ENCODE measurements at places on chromosomes 2 and 18.

- DNase-seq = no peak
Observed at GRCh38 chr18:2908946-2909335, 62.1 kb downstream of the EMILIN2 start.

GRCh38 chr2:136381722-136382633 is 264.0 kb upstream of the CXCR4 start:
- no peak for DNase-seq

DNA sequence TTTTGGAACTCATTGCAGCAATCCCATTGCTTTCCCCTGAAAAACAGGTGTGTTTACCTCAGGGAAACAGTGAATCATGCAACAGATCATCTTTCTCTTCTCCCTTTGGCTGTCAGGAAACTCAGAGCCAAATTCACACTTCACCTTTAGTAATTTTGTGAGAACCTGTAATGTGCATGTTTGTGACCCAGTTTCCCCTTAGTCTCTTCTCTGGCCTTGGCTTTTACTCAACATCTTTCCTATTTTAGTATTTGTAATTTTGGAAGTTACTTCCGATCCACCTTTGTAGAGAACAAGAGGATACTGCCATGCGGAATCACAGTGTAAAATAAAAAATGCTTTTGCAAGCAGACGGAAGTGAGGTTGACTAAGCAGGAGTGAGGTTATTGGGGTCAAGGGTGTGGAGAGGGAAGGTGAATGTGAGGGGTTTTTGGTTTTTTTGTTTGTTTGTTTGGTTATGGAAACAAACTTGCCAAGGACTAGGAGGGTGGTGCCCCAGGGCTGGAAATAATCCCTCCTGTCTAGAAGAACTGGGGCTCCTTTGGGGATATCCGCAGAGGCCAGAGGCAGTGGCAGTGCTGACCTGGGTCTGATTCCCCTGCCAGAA is 14.0 kb downstream of the ASPRV1 start:
- DNase-seq = no peak

DNA sequence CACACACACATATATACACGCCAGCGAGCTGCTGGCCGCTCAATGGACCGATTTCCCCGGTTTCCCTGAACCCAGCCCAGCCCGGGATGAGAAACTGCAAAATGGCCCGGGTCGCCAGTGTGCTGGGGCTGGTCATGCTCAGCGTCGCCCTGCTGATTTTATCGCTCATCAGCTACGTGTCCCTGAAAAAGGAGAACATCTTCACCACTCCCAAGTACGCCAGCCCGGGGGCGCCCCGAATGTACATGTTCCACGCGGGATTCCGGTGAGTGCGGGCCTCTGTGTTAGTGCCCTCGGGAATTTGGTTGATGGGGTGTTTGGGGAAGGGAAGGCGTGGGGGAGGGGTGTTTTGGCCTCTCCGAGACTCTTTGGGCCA is 392 bp downstream of the ST8SIA3 start:
- DNase-seq = no peak

DNA sequence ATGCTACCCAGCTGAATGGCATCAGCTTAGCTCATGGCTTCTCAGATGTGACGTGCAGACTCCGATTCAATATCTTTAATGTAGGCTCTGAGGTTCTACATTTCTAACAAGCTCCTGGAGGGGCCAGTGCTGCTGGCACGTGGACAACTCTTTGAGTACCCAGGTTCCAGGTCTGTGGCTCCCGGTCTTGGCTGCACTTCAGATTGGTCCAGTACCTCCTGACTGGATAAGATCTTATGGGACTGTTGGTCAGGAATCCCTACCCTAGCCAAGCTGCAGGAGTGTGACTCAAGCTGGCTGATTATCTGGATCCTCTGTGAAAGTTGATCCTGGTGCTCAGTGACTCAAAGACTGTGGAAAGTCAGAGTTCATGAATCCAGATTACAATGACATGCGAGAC is 222.1 kb downstream of the ANKRD30B start:
- DNase-seq = no peak

- DNase-seq = no peak
Observed at GRCh38 chr2:199458806-199459285, 1.1 kb upstream of the SATB2 start.

DNA sequence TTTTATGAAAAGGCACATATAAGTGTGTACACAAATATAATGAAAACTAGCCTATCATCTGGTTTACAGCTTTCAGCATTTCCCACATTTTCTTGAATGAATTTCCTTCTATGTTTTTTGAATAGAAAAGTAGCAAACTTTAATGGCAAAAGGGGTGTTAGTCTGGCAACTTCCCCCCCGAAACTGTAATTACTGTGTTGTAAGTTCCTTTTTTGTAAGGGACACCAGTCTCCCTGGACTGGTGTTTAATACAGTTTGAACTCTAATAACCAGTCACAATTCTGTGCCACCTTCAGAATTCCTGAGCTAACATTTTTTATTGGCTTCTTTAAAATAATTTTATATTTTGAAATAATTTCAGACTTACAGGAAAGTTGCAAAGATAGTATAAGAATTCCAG is 94.2 kb downstream of the ACSL3 start:
- DNase-seq = no peak

GRCh38 chr2:239943571-239943970 is 81.6 kb downstream of the NDUFA10 start:
- DNase-seq = no peak

- DNase-seq = peak; percentile 51
Observed at GRCh38 chr2:177325554-177325953, 61.0 kb upstream of the NFE2L2 start.

DNA sequence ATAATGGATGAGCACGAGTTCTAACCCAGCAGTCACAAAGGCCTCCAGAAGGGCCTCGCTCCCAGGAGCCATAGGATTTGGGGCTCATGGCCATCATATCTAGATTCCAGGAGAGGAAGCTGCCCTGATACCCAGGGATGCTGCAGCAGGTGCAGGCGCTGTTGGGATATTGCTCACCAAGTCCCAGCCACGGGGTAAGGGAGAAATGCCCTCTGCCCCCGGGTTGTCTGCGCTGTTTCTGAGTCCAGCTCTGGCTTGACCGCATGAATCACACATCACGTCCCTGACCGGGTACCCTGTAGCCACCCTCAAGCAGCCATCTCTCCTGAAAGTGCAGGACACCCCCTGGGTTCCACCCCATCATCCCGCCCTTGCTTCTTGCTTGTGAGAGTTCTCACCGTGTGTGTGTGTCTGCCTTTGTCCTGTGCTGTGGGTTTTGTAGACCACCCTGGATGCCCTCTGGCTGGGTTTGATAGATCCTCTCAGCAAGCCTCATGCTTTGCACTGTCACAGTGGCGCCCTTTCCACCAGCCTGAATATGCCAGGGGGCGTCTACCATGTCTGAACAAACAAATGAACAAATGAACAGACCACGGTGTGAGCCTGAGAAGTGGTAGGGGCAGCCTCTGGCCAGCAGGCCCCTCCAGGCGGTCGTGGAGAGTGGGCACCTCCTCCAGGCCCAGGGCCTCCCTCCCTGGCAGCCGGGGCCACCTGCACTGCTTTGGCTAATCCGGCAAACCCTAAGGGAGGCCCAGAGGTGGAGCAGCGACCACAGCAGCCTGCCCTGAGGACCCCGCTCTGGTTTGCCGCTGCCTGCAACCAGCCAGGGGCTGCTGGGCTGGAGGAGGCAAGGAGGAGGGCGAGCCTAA is 32.1 kb downstream of the ADRA2B start:
- DNase-seq = no peak

DNA sequence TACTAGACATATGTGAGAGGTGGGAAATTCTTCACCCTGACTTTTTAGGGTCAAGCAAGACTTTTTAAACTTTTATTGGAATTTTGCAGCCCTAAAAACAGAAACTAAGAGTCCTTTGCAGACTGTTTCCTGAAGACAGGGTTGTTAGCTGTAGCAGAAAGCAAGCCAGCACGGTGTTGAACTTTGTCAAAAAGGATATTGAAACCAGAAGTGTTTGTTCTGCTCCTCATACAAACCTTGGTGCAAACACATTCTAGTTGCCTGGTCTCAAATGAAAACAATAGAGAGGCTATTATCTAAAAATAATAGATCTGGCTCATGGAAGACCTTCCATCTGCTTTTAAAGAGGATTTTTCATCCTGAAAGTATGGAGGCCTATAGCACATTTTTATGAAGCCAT is 65.8 kb upstream of the IGFBP5 start:
- no peak for DNase-seq

GRCh38 chr2:47072728-47073191 is 82.3 kb downstream of the STPG4 start:
- no peak for DNase-seq

DNA sequence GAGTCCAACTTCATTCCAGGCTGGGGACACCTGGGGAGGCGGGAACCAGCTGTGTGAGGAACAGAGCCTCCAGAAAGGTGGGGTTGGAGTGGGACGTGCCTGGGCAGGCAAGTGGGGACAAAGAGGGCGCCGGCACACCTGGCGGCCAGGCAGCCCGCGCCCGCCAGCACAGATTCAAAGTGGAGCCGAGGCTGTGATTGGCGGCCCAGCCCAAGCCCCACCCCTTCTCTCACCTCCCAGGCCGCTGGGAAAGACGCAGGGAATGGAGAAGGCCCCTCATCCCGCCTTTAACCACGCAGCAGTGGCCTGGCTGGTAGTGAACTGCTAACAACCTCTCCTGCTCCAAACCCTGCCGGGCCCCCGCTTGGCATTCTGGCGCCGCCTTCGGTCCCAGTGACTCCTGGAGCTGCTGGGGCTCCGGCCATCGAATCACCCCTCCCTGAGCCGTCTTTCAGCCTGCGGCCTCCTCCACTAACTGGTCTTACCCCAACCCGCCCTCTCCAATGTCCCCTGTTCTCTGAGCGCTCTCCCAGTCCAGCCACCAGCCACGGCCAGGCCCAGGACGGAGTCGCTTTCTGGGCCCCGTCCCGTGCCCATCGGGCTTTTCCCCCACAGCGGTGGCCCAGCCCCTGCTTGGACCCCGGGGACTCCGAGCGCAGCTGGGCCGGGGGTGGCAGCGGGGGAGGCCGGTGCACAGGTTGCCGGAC is 27.9 kb upstream of the PTMA start:
- no peak for DNase-seq

- DNase-seq = no peak
Observed at GRCh38 chr2:97727296-97727695, 13.9 kb downstream of the ZAP70 start.

GRCh38 chr2:153780241-153780640 is 91.5 kb upstream of the GALNT13 start:
- no peak for DNase-seq

DNA sequence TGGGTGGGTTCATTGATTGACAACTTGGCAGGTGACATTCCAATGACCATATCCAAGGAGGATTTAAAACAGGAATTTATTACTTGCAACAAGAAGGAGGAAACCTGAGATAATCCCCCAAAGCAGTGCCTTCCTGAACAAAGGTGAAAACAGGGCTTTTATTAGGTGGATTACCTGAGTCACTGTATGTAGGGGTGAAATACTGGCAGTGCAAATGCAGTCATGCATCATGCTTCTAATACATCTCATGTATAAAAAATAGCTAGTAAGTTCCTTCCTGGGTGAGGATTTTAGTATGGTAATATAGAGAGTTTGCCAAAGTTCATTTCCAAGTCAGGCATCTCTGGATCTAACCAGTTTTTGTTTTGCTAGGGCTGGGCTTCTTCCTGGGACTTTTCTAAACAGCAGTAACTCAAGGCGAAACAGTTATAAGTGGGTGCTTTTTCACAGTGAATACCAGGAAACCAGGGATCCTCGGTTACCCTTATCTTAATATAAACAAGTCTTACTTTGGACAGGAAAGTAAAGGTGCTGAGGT is 583.4 kb upstream of the LRRTM1 start:
- no peak for DNase-seq

- DNase-seq = no peak
Observed at GRCh38 chr2:240322231-240322955, 113.1 kb upstream of the GPC1 start.

DNA sequence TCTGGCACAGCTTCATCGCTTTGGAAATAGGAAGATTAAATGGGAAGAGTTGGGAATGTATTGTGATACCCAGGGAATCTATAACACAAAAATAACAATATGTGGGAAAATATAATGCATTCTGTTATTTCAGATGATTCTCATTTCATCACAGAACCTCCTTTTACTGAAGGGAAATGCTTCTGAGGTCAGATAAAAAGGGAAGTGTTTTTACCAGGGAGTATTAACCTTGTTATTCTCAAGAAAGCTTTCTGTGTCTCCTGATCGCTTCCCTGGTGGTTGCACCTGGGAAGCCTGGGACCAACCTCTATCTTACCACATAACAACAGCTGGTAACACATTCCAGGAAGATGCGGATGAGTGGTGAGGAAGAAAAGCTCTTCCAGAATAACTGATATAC is 47.2 kb downstream of the SCG2 start:
- no peak for DNase-seq

DNA sequence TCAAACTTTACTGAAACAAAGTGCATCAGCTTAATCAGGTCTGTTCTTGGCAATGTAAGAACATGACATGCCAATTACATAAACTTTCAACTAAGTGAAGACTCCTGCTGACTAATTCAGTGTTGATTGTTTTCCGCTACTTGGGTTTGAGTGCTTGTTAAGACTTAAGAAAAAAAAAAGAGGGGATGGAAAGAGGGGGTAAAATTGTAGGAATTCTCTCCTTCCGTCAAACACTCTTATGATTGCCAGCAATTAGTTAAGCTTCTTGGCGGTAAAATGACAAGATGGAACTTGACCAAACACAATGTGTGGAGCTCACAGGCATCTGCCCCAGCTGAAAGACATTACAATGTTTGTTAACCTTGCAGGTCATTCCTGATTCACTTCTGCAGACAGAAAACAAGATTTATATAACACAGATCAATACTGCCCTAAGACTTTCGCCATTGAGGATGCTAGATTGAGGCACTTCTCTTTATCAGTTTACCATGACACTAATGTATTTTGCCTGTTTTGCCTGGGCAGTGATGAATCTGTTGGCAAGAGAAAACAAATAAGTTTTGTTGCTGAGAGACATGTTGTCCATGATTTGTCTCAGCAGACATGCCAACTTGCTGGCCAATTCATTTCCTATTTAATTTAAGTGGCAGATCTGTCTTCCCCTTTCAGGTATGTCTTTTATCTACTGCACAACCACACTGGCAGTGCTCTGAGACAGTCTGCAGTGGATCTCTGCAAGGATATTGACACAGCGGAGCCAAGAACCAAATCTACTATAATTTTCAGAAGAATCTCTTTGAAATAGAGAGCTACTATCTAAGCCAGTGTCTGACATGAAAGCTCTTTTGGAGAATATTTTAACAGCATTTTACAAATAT is 410.0 kb upstream of the KCNH7 start:
- DNase-seq = no peak

GRCh38 chr2:41414486-41415230 is 633.2 kb upstream of the PKDCC start:
- DNase-seq = peak; percentile 9

GRCh38 chr18:7071600-7071999 is 46.0 kb downstream of the LAMA1 start:
- DNase-seq = no peak

- no peak for DNase-seq
Observed at GRCh38 chr18:43705850-43706249, 428.6 kb upstream of the SYT4 start.

All from fibroblast of skin of left quadriceps (primary cell).